ELR (cell line): ENCODE measurements at places on chromosomes 6 and 20.
A peak's percentile ranks its signal among the peaks of the same experiment; 100 is the strongest.

DNA sequence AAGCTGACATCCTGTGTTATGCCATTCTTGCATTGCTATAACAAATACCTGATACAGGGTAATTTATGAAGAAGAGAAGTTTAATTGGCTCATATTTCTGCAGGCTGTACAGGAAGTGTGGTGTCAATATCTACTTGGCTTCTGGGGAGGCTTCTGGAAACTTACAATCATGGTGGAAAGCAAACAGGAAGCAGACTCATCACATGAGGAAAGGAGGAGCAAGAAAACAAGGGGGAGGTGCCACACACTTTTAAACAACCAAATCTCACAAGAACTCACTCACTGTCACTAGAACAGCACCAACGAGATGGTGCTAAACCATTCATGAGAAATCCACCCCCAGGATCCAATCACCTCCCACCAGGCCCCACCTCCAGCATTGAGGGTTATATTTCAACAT is 143.1 kb upstream of the GGTLC1 start:
- DNase-seq = no peak

GRCh38 chr6:10014557-10014956 is 400.3 kb downstream of the TFAP2A start:
- peak; percentile 35 for DNase-seq

DNA sequence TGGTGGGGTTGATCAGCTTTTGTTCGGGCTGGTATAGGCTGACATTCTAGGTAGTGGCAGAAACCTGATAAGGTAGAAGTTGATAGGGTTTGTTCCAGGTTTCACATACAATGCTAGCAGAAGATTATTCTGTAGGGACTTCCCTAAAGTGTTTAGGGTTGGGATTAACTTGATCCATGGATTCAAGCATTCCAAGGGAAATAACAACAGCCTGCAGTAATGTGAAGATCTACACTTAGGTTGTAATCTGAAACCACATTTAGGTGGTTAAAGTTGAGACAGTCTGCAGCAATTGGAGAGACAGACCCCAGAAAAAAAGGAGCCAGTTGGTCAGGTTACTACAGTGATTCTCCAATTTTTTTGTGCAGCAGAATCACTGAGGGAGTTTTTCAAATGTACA is 56.1 kb downstream of the GJA1 start:
- no peak for DNase-seq

GRCh38 chr20:55567826-55568225 is 437.5 kb downstream of the CBLN4 start:
- no peak for DNase-seq

GRCh38 chr6:24631671-24632070 is 14.3 kb downstream of the KIAA0319 start:
- DNase-seq = no peak

- DNase-seq = no peak
Observed at GRCh38 chr6:14241255-14242070, 123.9 kb downstream of the CD83 start.

GRCh38 chr6:166958926-166959861 is 2.8 kb upstream of the RNASET2 start:
- peak; percentile 30 for DNase-seq

GRCh38 chr6:111573892-111574797 is 31.5 kb downstream of the TRAF3IP2 start:
- peak; percentile 94 for DNase-seq

GRCh38 chr20:38090061-38090460 is 56.5 kb downstream of the RPRD1B start:
- DNase-seq = no peak

DNA sequence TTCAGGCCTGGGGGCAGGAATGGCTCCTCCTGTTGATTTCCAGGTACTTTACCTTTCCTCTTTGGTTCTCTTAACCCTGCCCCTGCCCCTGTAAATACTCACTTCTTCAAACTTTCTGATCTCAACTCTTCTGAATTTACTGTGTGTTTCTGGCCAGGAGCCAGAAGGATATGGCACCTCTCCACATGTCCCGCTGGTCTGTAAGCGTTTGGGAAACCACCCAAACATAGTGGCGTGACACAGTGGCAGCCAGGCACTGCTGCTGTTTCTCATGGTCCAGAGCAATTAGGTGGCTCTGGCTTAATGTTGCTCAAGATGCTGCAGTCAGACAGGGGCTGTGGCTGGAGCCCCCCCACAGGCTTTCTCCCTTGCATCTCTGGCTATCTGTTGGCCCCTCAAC is 374.5 kb downstream of the RNGTT start:
- DNase-seq = no peak

DNA sequence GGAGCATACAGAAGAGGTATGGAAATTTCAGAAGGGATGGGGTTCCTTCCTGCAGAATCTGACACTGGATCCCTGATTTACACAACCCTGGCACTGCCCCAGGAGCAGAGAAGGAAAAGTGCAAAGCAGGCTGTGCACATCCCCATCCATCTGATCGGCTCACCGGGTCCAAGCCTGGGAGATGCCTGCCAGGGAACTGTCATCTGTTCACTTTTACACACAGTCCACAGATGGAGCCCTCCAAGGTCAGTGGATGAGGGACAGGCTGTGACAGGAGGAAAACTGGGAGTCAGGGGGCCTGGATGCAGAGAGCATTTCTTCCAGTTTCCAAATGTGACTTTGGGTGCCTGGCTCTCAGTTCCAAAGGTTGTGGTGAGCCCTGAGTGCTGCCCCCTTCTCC is 11.0 kb upstream of the SYNDIG1 start:
- DNase-seq = no peak

- no peak for DNase-seq
Observed at GRCh38 chr6:116106146-116106545, 5.5 kb downstream of the NT5DC1 start.

- no peak for DNase-seq
Observed at GRCh38 chr6:718345-718744, 25.4 kb upstream of the EXOC2 start.

GRCh38 chr20:32019563-32020463 is 9.6 kb downstream of the CCM2L start:
- DNase-seq = no peak

DNA sequence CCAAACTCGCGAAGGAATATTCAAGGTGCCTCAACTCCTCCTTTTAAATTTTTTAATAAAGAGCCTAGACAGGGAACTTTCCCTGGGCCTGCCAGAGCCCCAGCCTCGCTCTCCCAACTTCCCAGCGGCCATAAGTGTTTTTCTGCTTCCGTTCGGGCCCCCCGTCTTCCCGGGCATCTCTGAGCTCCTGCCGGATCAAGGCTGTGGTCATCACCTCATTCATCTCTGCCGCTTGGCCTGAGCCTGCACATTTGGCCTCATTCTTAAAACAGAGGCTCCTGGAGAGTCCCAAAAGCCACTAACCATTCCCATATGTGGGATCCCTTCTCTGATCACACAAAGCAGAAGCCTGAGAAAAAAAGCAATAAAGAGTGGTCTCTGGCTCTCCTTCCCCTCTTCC is 969.1 kb upstream of the DEFB115 start:
- DNase-seq = no peak

- DNase-seq = no peak
Observed at GRCh38 chr20:16474363-16474762, 98.9 kb downstream of the KIF16B start.

DNA sequence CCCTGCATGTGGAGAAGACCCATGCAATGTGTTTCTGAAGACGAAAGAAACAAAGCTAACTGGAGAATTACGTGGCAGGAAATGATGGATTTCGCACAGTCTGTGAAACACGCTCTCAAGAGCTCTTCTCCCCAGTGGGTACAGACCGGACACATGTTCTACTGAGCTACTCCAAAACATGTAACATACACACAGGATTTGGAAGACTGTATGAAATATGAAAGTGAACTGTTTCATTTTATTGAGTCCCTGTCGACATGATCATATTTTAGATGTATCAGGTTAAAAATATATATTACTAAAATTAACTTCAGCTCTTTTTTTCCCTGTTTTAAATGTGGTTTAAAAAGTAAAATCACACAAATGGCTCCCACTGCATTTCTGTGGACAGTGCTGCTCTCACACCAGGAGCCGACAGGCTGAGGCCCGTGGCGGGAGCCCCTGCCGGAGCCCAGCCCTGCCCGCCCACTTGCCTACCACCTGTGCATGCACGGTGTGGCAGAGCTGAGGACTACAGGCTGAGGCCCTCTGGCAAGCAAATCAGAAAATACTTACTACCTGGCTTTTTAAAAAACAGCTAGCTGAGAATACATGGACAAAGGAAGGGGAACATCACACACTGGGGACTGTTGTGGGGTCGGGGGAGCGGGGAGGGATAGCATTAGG is 58.9 kb upstream of the NXT1 start:
- no peak for DNase-seq

- no peak for DNase-seq
Observed at GRCh38 chr6:147108259-147108910, 95.8 kb upstream of the STXBP5 start.

DNA sequence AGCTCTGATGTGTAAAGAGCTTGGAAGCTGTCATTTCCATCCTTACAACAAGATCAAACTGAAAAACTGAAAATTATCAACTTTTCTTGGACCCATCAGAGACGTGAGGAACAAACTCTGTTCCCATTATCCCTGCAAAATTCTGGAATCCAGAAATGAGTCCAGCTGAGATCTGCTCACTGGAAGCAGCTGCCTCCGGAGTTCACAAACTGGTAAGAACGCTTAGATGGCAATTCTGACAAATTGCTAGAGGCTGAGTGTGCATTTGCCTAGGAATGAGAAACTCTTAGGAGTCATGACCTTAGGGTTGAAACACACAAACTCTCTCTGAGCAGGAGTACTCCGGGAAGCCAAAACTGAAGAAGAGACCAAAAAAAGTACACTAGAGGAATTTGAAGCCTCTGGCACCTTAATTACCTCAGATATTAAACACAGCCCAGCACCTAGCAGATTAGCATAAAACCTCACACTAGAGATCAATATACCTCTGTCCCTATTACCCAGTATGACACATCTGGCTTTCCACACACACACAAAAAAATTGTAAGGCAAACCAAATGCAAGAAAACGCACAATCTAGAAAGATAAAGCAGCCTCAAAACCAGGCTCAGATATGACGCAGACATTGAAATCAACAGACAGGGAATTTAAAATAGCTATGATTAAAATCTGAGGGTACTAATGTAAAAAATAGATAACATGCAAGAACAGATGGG is 233.5 kb upstream of the SGK1 start:
- DNase-seq = peak; percentile 92

DNA sequence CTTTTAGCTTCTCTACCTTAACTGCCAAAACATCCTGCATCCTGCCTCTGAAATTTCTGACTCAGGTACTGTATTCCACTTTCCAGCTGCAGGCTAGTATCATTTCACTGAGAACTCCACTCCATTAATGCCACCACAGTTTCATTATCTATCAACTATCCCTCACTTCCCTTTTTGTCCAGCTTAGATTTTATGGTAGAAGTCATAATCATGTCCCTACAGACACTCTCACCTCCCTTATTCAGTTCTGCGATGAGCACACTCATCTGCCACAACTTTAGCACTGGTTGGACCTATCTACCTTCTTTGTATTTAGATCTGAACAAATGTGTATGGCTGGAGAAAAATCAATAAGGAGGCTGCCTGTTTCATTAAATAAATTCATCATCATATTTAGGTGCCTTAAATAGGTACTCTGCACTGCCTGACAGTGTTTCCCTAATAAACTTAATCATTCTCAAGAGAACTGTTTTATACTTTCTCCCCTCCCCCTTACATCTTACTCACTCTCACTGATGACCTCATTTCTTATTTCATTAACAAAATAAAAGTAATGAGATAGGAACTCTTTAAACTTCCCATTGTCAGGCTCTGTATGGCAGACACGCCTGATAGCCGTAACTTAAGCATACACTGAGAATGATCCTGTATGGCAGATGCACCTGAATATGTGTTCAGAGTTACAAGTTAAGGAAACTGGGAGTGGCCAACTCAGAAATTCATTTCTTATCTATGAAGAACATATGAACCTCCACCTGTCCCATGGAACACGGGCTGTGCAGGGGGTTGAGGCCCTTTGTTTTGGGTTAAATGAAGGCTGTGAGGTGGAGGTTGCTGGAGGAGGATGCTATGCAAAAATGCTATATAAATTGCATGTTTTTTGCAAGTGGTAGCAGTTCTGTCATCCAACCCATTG is 95.3 kb upstream of the MAN1A1 start:
- DNase-seq = no peak

DNA sequence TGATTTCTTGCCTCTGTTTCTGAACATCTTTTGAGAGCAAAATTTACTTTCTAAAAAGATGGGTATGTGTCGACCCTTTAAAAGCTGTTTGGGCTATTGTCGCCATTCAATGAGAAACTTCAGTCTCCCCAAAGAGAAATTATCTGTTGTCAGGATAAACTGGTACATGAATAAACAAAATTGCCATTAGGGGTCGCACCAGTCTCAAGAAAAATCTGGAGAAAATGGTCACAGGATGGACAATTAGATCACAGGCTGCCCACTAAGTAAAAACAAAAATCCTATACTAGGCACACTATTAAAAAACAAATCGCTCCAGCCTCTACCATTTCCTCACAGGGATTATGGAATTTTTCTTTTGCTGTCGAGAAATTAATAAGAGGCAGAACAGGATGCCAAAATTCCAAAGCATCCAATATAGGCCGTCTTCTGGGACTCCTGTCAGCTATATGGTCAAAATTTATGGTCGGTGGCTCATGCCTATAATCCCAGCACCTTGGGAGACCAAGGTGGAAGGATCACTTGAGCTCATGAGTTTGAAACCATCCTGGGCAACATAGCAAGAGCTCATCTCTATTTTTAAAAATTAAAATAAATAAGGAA is 5.5 kb upstream of the HLA-E start:
- peak; percentile 78 for DNase-seq

- no peak for DNase-seq
Observed at GRCh38 chr6:83466328-83466727, 35.5 kb upstream of the ME1 start.

GRCh38 chr6:42088101-42088591 is 37.8 kb downstream of the TAF8 start:
- peak; percentile 61 for DNase-seq

GRCh38 chr20:58708246-58708931 is 15.8 kb downstream of the NPEPL1 start:
- DNase-seq = no peak

DNA sequence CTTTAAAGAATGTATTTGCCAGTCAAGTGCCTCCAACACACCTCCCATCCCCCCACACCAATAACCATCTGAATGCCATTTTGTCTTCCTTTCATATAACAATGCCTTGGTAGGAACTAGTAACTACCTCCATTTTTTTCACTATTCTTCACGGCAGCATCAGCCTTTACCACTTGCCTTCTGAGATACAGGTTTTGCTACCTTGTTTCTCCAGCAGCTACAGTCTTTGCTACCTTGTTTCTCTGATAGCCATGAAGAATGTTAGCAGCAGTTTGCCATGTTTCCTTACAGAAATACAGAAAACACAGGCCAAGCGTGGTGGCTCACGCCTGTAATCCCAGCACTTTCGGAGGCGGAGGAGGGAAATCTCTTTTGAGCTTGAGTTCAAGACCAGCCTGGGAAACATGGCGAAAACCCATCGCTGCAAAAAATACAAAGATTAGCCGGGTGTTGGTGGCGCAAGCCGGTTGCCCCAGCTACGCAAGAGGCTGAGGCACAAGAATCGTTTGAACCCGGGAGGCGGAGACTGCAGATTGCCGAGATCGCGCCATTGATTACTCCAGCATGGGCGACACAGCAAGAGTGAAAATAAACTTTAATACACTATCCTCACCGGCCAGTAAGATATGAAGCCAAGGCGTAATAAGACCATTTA is 100.9 kb downstream of the HFE start:
- peak; percentile 75 for DNase-seq

- no peak for DNase-seq
Observed at GRCh38 chr20:5663396-5663795, 86.8 kb upstream of the SHLD1 start.
